Hindlimb muscle (tissue), 1 donor: ENCODE measurements at places on chromosomes 12 and 14.

GRCh38 chr14:104598910-104599273, 5.7 kb downstream of the TMEM179 start:
- no peak for DNase-seq

DNA sequence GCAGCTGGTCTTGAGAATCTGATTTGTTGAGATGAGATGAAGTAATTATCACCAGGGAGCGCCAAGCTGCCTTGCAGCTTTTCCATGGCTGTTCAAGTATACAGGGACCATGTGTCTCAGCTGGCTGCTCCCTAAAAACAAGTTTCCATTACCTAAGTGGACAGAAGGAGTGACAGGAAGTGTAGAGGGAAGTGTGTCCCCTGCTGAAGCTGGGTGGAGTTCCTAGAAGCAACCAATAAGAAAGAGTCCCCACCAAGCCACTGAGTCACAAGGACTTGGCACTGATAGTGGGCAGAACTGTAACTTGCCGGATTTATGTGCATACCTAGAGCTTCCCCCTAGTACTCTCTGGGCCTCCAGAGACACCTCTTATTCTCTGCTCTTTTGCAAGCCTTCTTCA, 1.5 kb upstream of the GPX2 start:
- DNase-seq: no peak

- no peak for DNase-seq
Measured at GRCh38 chr14:29925101-29925722, 2.4 kb downstream of the PRKD1 start.

- peak; percentile 59 for DNase-seq
Measured at GRCh38 chr12:108629824-108630476, 3.7 kb downstream of the SELPLG start.

GRCh38 chr12:50032854-50033581, 7.7 kb upstream of the RACGAP1 start:
- no peak for DNase-seq

DNA sequence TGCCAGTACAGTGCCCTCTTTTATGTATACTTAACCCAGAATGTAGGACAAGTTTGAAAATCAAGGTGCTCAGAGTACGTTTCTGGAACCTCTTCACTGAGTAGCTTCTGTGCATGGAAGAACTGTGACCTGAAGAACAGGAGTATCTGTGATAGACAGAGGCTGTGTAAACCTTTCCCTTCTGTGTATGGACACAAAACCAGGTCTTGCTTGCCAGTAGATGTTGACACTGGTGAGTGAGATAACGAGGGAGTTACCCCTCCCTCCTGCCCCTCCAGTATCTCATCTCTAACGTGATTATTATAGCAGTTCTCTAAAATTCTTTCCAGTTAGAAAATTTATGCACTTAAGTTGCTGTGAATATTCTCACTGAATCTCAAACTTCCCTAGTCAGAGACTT, 170.8 kb downstream of the RPL10L start:
- DNase-seq: no peak

DNA sequence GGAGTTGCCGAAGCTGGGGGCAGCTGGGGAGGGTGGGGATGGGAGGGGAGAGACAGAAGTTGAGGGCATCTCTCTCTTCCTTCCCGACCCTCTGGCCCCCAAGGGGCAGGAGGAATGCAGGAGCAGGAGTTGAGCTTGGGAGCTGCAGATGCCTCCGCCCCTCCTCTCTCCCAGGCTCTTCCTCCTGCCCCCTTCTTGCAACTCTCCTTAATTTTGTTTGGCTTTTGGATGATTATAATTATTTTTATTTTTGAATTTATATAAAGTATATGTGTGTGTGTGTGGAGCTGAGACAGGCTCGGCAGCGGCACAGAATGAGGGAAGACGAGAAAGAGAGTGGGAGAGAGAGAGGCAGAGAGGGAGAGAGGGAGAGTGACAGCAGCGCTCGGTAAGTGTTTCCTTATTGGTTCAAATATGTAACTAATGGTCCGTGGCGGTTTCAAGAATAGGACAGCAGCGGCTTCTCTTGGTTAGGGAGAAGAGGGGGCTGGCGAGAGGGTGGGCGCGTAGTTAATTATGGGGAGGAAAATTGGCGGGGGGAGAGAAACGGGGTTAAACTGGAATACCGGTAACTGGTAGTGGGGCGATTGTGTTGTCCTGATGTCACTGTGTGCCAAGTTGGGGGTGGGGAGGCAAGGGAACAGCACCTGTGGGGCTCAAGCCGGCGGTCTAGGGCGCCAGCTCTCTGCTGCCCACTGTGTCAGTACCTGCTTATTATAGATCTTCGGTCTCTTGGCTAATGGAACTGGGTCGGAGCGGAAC, 8.4 kb downstream of the HOXC8 start:
- no peak for DNase-seq

- peak; percentile 40 for DNase-seq
Measured at GRCh38 chr12:117189725-117190209, 503 bp downstream of the FBXO21 start.

- DNase-seq: no peak
Measured at GRCh38 chr14:68527329-68527851, 265.5 kb downstream of the ZFP36L1 start.

GRCh38 chr14:28482251-28483040, 284.1 kb upstream of the FOXG1 start:
- DNase-seq: no peak

- DNase-seq: no peak
Measured at GRCh38 chr14:83208341-83208740, 1674.7 kb upstream of the SEL1L start.

GRCh38 chr12:26867080-26867479, 34.1 kb upstream of the ITPR2 start:
- DNase-seq: no peak

DNA sequence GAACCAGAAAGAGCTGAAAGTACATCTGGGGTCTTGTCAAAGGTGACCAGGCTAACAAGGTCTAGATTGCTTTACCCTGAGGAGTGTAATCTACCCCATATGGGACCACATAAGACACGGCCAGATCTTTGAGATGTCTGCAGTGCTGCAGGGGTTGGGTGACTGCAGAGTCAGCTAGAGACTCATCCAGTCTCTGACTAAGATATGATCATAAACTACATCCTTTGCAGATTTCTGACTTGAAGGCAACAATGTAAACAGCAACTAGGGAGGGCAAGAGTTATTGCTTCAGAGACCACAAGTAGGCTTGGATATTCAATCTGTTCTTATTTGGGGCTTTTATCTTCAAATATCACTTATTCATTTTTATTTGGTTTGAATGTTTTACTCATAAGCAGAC, 1080.5 kb upstream of the FOXG1 start:
- no peak for DNase-seq

DNA sequence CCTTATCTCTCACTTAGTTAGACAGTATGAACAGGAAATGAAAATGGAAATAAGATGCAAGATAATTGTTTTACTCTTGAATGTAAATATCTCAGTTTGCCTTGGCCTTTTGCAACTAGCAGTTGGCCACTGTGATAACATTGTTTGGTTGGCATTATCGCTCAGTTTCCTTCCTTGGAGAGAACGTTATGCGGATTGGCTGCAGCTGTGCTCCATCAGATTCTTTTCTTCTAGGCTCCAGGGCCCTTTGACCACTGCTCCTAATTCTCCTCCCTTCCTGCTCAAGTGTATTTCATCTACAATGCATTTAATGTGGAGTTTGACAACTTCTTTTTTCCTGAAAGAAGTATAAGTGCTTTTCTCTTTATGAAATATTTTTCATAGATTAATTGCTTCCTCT, 284.2 kb downstream of the ADAMTS20 start:
- DNase-seq: no peak

DNA sequence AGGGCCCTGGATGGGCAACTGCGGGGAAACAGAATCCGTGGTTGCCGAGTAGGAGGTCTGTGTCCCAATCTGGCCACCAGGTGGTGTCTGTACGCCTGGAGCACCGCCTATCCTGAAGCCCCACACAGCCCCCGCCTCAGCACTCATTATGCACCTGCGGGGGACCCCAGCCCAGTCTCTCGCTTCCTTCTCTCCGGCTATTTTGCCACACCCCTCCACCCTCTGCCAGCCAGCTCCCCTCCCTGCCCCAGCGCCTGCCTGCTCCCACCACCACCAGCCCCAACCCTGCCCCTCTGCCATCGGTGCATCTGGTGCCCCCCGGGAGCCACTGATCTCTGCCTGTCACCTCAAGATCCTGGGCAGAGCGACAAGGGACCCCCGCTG, 2.2 kb upstream of the NXPH4 start:
- DNase-seq: no peak

DNA sequence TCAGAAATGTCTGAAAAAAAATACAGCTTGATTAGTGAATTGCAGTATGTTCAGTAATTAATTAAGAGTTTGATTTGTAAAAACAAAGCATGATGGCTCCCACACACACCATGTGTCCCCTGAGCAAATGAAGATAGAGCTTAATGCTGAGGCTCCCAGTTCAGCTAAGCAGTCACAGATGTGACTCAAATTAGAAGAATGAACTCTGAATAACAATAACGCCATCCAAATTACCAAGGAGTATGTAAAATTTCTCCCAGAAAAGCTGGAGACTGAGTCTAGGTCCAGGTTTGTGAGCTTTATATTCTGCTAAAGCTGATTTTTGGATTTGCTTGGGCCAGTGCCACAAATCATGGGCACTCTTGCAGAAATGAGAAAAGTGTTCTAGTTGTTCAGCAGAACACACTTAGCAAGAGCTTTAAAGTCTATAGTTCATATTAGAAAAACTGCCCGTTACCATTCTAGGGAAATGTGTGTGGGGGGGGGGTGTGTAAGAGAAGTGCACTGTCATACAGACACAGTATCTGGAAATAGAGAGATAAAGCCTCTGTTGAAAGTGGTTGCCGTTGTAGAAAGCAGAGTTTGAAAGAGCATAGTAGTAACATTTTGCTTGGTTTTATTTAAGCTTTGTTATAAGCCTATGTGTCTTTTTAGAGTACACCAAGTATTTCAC, 253.1 kb downstream of the BCAT1 start:
- no peak for DNase-seq

DNA sequence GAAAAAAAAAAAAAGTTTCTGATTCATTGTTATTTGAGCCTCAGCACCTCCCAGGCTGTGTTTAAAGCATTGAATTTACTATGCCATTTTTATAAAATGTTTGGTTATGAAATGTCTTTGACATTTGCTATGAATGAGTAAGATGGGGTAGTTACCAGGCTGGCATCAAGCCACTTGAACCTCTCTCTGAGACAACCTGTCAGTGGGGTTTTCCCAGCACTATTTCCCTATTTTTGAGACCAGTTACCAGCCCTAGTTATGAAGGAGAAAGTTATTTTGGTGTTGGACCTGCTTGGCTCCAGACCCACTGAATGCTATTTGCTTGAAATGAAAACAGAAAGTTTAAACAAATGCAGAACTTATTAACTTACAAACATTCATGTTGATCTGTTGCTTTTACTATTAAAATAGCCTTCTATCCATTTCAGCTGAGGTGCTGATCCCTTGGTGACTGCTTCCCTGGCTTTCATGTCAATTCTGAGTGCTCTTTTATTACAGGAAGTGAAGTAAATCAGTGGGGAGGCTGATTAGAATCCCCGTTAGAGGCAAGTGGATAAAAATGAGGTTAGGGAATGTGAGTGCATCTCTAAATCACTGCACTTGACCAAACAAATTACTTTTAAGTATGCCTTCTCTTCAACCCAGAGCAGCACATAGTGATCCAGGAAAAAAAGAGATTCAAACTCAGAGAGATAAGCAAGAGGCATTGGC, 37.8 kb downstream of the LLPH start:
- no peak for DNase-seq

GRCh38 chr12:78725951-78726580, 138.5 kb upstream of the SYT1 start:
- no peak for DNase-seq

DNA sequence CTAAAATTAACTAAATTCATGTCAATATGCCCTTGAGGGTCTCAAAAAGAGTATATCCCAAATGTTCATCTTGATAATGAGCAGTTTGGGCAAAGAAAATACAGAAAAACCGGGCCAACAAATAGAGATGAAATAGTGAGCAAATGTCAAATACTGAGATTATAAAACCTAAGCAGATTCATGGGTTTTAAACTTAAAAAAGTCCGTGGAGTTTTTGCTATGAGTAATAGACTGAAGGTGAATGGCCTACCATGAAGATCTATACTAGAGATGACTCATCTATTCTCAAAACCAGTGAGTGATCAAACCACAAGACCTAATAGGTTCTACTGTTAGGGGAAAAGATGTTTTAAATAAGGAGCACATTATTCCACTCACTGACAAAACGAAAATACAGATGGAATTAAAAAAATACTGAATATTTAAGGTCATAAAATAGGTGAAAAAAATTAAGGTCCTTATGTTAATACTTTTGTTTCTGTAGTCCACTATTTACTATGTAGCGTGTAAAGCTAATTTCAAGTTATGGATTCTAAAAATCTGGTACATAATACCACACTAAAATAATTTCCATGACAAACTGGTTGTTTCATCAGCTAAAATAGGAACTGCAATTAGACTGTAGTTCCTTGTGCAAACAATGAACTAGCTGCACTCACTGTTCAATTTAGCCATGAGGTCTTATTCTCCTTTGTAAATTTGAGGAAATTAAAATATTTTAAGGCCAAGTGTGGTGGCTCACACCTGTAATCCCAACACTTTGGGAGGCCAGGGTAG, 5.0 kb downstream of the HNRNPC start:
- no peak for DNase-seq

- peak; percentile 45 for DNase-seq
Measured at GRCh38 chr12:116937640-116938039, 26.9 kb downstream of the FBXW8 start.

DNA sequence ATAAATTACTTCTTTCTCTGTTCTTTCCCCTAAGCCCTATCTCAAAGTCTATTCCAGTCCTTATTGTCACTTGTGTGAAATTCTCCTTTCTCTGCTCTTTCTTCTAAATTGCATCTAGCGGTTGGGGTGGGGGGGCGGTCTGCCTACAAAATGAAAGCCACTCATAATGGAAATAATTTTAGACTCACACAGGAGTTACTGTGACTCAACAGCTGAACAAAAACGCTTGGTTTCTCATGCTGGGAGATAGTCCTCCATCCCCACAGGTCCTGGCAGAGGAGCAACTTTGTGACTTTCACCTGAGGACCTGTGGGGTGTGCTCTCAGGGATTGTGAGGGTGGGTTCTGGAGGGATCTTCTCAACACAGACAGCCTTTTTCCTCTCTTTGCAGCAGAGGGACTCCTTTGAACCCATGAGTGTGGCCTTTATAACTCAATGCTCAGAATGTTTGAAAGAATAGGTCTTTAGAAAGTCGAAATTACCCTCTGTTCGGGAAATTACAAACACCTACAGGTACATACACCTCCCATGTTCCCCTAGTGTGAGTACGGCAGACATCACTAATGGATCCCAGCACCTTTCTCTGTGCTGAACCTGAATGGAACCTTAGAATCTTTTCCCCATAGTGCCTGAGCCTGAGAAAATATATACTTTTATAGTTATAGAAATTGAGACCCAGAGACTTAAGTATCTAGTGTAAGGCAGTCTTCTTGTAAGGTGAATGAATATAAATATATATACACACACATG, 109.7 kb downstream of the CHST11 start:
- no peak for DNase-seq

- DNase-seq: no peak
Measured at GRCh38 chr12:116400636-116401372, 123.3 kb upstream of the MED13L start.

DNA sequence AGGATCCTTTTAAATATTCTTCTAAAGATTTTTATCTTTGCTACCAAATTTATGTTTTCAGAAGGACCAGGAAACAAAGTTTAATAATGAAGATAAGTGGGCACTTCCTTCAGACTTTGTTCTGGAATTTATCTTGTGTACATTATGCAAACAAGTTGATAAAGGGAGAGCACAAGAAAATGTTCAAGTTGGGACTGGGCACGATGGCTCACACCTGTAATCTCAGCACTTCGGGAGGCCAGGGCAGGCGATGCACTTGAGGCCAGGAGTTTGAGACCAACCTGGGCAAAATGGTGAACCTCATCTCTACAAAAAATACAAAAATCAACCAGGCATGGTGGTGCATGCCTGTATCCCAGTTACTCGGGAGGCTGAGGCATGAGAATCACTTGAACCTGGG, 4.6 kb downstream of the PLBD1 start:
- DNase-seq: no peak
